ENCODE measurements at places on chromosomes 4 and X. TPM values are rescaled to one million over a fixed set of nuclear protein-coding genes. Genes with fewer than 3 reads are reported as not detected.

The MMRN1 gene
- total RNA-seq = 8.5 TPM

The PPARGC1A gene
- 21.6 TPM for total RNA-seq

The CXCL10 gene
- 5.0 TPM for total RNA-seq

The STS gene
- total RNA-seq = 10.1 TPM

The TIGD4 gene
- 1.6 TPM for total RNA-seq

The JCHAIN gene
- 13.3 TPM for total RNA-seq

The USP26 gene
- not detected for total RNA-seq

The MORF4L2 gene
- total RNA-seq = 224 TPM

The TLR2 gene
- total RNA-seq = 35.2 TPM

The PJA1 gene
- total RNA-seq = 47.5 TPM

The CORIN gene
- total RNA-seq = 0.36 TPM

GRCh38 chrX:51336584-51336983 lies 4.0 kb downstream of the NUDT10 start:
- no peak for DNase-seq

GRCh38 chr4:77031544-77031943 lies 44.2 kb downstream of the CCNI start:
- DNase-seq = no peak

GRCh38 chrX:110584083-110584482 lies 211.5 kb downstream of the CHRDL1 start:
- DNase-seq = no peak

GRCh38 chr4:21869978-21870745 lies 78.4 kb downstream of the KCNIP4 start:
- no peak for DNase-seq

- no peak for DNase-seq
Measured at GRCh38 chr4:40070387-40070786, 13.7 kb downstream of the N4BP2 start.

DNA sequence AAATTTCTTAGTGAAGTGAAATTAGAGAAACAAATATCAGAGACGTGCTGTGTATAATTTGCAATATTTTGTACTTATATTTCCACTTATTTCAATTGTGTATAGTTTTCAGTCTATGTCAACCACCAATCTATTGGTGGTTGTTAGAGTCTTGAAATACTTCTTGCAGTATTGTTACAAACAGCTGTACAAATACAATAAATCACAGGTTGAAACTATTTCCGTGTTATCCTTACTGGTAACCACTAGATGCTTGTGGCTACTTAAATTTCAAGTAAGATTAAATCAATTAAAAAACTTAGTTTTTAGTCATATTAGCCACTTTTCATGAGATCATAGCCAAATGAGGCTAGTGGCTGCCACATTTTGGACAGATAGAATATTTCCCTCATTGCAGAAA lies 520.5 kb downstream of the GBA3 start:
- no peak for DNase-seq

DNA sequence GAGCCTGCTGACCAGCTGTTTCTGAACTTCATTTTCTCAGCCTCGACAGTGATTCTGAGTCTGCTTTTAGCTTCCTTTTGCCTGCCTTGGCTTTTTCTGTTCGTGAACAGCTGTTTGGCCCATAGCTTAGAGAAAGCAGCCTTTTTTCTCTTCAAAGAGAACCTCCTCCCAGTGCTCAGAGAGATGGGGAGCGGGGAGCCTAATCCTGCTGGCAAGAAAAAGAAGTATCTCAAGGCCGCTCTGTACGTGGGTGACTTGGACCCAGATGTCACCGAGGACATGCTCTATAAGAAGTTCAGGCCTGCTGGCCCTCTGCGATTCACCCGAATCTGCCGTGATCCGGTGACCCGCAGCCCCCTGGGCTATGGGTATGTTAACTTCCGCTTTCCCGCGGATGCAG lies 756 bp downstream of the PABPC5 start:
- DNase-seq = no peak

GRCh38 chr4:45869184-45869583 lies 254.7 kb downstream of the GABRG1 start:
- DNase-seq = no peak

DNA sequence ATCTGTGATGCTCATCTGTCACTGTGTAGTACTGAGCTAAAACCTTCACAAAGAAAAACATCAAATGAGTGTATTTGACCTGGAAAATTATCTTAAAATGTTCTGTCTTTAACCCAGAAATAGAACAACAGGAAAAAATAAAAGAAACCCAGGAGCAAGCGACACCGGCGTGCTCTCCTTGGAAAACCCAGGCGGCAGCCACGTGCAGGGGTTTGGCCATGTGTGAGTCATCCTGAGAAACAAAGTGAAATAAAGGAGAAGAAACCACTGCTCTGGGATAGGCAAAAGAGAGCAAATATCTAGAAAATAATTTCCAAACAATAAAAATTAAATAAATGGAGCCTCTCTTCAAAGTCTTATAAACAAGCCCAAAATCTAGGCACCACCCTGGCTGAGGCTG lies 20.0 kb upstream of the TMEM128 start:
- no peak for DNase-seq

DNA sequence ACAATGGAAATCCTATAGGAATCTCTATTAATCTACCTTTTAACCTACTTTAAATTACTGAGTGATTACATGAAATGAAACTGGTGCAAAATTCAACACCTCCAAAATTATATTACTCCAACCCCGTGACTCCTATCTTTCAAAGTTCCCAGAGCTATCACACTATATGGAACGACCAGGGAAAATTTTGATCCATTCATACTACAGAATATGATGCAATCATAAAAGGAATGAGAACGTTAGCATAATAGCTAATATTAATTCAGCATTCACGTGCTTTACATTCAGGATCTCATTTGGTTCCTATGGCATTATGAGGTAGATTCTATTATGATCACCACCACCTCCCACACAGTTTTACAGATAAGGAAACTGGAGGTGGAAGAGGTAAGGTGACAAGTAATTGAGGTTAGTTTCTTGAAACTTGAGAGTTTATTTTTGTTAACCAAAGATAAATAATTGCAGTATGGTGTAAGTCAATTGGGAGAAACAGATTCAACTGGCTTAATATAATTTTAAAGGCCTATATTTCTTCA lies 29.4 kb upstream of the INTS6L start:
- DNase-seq = no peak

DNA sequence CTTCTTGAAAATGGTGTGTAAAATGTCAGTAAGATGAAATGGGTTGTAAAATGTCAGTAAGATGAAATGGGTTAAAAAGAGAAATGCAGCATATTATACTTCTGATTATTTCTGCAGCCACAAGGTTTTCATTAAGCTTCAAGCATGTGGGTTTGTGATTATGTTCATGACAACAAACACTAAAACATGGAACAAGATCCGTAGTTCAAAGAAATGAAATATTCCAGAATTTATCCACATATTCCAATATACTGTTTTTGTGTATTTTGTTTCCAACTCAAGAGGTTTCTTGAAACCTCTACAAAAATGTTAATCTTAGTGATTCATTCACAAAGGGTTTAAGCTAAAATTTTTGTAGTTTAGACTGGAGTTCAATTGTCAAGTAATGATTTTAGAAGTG lies 84.0 kb downstream of the ADAMTS3 start:
- DNase-seq = no peak

GRCh38 chr4:15586066-15586465 lies 69.1 kb downstream of the FBXL5 start:
- no peak for DNase-seq

DNA sequence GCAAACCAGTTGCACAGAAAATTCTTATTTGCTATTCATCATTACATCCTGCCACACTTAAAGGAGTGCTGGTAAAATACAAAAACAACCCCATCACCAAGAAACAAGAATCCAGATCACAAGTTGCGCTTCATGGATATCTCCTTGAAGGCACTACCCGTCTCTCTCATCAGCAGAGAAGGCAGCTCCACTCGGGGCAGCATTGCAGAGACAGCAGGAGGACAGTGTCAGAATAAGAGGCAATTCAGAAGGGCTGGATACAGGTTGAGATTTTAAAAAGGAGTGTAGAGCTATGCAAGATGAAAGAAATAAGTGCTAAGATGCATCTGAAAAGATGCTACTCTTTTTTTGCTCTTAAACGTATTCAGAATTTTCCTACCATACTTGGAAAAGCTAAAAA lies 71.4 kb downstream of the LDB2 start:
- no peak for DNase-seq

GRCh38 chr4:133799717-133800315 lies 401.8 kb downstream of the PABPC4L start:
- no peak for DNase-seq

DNA sequence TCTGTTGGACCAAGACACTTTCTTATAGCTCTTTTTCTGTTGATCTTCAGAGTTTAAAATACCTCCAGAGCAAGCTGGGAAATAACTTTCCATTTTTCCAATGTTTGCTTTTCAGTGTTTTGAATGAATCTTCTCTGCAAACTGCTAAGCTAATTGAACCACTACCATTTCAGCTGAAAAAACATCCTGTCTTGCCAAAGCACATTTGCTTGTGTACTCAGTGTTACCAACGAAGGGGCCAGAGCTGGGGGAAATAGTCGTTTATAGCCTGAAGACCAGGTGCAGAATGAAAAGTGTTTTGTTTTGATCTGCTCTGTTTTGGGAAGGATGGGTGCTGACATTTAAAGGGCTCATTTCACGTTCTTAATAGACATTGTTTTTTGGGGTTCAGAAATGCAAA lies 88.4 kb upstream of the CLNK start:
- no peak for DNase-seq

- no peak for DNase-seq
Measured at GRCh38 chr4:91600301-91600700, 703.5 kb upstream of the GRID2 start.

DNA sequence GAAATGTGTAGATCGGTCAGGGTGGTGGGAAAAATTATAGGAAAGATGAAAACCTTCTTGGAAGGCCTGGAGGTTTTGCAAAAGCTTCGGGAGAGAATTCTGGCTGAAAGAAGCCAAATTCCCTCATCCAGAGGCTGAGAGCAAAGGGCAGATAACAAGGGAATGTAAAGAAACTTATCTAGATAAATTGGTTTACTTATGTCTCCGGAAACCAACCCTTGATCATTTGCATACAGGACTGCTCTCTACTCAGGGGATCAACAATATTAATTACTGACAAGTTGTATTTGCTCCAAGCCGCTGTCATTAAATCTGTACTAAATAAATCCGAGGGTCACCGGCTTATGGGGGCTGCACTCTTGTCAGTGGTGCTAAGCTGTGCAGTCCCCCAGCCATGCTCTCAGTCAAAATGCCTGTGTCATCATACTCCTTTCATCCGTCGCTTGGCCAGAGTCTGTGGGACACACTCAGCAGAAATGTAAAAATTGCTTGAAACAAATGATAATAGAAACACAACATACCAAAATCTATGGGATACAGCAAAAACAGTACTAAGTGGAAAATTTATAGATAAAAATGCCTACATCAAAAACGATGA lies 715.7 kb downstream of the KCTD8 start:
- no peak for DNase-seq

DNA sequence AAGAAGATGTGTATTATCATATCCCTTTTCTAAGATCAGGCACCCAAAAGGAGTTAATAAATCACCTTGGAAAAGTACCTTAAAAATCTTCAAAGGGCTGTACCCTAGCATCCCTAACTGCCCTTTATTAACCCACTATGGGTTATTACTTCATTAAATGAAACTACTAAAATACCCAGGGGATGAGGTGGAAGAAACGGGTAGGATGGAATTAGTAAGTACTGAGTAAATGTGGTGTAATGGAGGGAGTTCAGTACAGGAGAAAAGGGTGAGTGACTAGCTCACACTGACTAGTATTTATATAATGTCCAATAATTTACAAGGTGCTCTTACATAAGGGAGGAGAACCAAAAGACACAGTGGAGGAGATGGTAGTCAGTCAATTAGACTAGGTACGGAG lies 51.0 kb upstream of the RASGEF1B start:
- no peak for DNase-seq

- no peak for DNase-seq
Measured at GRCh38 chr4:175380841-175381240, 431.2 kb downstream of the GPM6A start.

GRCh38 chr4:137635108-137635507 lies 102.8 kb upstream of the PCDH18 start:
- DNase-seq = no peak

Measured in sciatic nerve (tissue), 2 donors.